ENCODE measurements at places on chromosomes 11 and 22. TPM values are rescaled to one million over a fixed set of nuclear protein-coding genes. Genes with fewer than 3 reads are reported as not detected.

Gene WNT11
- total RNA-seq: 18.3 TPM

Gene OR8H3
- not detected for total RNA-seq

Gene FADD
- 24.5 TPM for total RNA-seq

Gene EIF4ENIF1
- 8.9 TPM for total RNA-seq

Gene AGBL2
- 2.6 TPM for total RNA-seq

Gene TENM4
- 18.3 TPM for total RNA-seq

Gene CDC42BPG
- under 0.01 TPM for total RNA-seq

Gene SCGB1A1
- not detected for total RNA-seq

Gene TSKU
- 6.8 TPM for total RNA-seq

Gene PRG3
- total RNA-seq: 2.6 TPM

Gene TTC9C
- total RNA-seq: 25.6 TPM

Gene MS4A6A
- 33.4 TPM for total RNA-seq

Gene OTOG
- total RNA-seq: under 0.01 TPM

Gene GRIK4
- total RNA-seq: 0.52 TPM

Gene LMO2
- total RNA-seq: 16.7 TPM

Gene KCTD14
- 0.52 TPM for total RNA-seq

Gene TECTA
- total RNA-seq: 1.0 TPM
